ENCODE measurements at places on chromosomes 2 and 18.

DNA sequence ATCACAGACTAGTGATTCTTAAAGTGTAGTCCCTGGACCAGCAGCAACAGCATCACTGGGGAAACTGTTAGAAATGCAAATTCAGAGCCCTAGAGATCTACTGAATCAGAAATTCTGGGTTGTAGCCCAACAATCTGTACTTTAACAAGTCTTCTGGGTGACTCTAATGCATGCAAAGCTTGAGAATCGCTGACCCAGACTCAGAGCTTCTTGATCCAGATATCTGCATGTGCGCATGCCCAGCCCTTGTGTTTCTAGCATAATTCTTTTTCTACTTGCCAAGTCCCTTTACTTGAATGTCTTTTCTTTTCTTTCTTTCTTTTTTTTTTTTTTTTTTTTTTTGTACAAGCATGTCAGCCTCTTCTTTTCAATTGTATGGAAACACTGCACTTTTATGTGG, 60.4 kb downstream of the FIGN start:
- DNase-seq = no peak

DNA sequence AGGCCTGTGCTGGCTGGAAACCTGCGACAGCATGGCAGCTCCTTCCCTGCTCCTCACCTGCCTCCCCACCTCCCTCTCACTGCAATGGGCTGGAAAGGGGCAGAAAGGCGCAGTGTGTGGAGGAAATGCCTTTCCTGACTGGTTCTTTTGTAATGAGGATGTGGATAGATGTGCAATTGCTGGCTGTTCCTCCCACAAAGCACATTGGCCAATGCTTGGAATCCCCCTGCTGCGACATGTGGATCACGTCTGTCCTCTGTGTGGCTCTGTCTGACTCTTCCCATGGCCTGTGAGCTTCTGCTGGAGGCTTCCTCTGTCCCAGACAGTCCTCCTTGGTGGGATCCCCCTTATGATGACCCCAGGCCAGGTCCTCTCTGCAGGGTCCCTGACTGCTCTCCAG, 172.5 kb downstream of the NCK2 start:
- no peak for DNase-seq

DNA sequence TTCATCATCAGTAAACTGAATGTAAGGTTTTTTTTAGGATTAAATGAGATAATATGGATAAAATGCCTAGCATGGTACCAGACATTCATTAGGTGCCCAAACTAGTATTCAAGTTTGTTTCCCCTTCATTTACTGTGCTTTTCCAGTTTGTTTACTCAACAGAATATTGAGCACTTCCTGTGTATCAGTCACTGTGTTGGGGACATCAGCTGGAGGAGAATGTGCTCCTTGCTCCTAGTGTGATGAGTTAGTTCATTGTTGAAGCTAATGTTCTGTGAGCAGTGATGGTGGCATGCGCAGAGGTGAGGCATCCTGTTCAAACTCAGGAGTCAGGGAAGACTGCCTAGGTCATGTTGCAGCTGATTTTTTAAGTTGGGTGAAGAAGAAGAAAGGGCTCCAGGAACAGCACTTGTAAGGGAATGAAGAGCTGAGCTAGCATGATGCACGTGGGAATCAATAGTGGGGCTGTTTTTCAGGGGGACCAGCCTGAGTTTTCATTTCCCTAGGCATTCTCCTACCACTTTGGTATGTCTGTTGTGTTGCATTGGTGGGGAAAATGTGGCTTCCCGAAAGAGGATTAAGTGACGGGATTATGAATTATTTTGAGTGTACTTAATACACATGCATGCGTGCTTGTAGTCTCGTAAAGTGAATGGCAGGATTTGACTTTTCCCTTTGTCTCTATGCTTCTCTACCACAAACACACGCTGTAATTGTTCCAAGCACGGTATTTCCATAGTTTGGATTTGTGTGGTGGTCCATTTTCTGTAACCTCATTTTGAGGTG, 23.7 kb downstream of the TTLL4 start:
- DNase-seq = no peak

GRCh38 chr2:186691900-186692299, 2.0 kb upstream of the FAM171B start:
- no peak for DNase-seq

DNA sequence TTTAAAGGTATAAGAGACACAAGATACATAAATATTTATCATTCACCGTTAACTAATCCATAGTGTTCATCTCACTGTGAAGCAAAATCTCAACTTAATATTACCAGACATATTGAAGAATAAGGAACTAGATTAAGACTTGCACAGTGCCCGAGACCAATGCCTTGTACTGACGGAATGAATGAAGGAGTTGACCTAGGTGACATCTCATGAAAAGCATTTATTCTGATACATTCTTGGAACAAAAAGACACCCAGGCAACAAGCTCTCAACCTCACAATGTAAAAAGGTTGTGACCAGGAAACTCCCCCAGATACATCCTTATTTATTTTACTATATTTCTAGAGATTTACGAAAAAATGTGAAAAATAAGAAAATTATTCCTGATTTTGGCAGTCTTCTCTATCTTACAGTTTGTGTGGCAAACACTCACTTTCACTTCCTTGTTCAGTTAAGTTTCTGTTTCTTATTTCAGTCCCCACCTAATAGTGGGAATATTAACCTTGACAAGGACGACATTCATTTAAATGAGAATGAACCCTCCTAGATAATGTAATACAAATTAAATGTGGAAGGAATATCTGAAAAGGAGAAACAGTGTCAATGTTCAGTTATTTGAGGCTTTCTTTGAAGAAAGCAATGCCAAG, 28.4 kb downstream of the M1AP start:
- DNase-seq = no peak

DNA sequence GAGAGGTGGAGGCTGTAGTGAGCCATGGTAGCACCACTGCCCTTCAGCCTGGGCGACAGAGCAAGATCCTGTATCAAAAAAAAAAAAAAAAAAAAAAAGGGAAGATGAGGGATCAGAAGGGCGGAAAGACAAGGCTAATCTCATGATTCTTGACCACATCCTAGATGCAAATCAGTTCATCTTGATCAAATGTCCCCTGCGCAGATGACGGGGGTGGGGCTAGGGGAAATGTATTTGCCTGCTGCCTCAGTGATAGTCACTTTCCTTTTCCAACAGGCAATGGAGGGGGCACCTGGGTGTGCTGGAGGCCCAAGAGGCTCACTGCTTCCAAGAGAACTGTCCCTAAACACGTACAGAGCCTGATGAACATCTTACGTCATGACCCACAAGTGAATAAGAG, 3.7 kb upstream of the EMILIN2 start:
- no peak for DNase-seq

GRCh38 chr2:130371723-130372054, 15.8 kb downstream of the PTPN18 start:
- no peak for DNase-seq

DNA sequence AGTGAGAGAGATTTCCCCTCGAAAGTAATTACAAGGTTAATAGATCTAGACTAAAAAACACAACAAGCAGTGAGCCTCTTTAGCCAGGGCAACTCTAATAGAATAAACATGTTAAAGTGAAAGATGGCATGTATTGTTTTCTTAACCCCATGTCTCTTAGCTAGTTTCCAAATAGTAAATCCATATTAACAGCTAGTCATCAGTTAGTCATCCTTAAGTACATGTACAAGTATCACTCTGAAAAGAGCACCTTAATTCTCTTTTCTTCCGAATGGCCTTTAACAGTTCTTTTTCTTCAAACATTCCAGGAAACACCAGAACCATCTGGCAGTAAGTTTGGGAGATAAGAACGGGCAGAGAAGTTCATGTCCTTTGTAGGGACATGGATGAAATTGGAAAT, 1480.0 kb downstream of the LRP1B start:
- no peak for DNase-seq

GRCh38 chr2:202679980-202680379, 45.2 kb downstream of the FAM117B start:
- no peak for DNase-seq

GRCh38 chr2:62229082-62229605, 33.2 kb downstream of the B3GNT2 start:
- DNase-seq = no peak

Measured in GM13977 (cell line).